ENCODE measurements at places on chromosomes 13 and 19.

DNA sequence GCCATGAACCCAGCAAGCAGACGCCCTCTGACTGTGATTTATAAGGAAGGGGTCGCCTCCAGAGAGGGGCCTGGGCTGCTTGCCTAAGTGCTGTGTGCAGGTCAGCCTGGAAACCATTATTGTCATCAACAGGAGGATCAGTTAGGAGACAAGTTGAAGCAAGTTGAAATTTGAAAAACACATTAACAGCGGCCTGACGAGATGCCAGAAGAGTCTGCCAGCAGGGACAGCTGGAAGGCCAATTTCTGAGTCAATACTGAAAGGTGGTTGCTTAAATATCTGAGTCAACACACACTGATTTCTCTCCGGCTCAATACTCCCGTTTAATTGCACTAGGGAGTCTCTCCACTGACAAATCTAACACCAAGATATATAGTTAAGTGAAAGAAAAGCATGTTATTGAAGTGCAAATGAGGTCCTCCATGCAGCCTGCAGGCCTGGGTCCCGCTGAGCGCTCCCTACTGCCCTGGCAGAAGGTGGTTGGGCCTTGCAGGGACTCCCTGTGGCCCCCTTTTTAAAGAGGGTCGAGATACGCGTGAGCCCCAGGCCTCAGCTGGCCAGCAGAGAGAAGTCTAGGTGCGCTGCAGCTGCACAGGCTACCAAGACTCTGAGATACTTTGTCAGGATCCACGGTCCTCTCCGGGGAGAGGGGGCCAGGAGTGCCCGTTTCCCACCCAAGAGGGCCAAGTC, 91.1 kb downstream of the RNASEH2B start:
- DNase-seq, result no peak

- DNase-seq, result no peak
These were observed 587 bp downstream of the S1PR4 start for GRCh38 chr19:3178973-3179738.

DNA sequence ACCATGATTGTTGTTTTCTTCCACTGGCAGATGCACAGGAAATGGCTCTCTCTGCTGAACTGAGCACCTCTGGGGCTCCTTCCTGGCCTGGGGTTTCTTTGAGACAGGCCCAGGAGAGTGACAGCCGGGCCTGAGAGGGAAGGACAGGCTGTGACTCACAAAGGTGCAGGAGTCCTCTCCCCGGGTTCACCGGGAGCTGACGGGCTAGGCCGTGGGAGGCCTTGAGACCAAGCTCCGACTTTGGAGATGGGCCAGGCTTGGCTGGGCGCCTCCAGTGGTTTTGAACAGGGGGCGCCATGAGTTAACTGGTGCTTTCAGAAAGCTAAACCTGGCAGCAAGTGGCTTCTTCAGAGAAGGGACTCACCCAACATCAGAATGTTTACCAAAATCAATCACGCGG, 143.4 kb downstream of the URI1 start:
- DNase-seq, result no peak

GRCh38 chr13:42486711-42487198, 87.2 kb upstream of the TNFSF11 start:
- DNase-seq, result no peak

DNA sequence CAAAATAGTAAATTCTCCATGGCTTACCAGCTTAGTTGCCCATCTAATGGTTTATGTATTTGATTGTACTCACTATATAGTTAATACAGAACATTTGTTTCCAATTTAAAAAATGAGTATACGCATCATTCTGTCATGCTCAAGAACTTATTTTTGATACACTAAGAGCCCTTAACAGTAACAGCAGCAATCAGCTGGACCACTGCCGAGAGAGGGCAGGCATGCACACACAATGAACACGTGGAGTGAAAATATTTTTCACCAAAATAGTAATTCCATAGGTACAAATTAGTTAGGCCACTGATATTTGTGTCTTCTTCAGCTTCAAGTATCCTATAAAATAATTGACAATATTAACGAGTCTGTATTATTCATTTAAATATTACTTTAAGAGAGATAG, 109.9 kb downstream of the KLF12 start:
- no peak for DNase-seq

DNA sequence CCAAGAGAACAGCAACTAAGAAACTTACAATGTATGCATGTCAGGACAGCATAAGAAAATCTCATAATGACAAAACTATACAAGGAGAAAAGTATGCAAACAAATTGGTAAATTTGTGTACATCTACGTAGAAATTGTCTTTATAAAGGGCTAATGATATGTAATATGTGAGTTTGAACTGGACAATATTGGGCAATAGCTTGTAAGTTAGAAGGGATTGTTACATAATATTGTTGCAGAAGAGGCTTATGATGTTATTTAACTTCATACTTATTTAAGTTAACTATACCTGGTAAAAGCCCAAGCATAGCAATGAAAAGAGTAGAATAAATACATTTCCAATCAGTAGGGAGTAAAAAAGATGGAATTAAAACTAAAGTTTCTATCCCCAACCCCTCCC, 134.0 kb downstream of the MAB21L1 start:
- DNase-seq, result no peak

DNA sequence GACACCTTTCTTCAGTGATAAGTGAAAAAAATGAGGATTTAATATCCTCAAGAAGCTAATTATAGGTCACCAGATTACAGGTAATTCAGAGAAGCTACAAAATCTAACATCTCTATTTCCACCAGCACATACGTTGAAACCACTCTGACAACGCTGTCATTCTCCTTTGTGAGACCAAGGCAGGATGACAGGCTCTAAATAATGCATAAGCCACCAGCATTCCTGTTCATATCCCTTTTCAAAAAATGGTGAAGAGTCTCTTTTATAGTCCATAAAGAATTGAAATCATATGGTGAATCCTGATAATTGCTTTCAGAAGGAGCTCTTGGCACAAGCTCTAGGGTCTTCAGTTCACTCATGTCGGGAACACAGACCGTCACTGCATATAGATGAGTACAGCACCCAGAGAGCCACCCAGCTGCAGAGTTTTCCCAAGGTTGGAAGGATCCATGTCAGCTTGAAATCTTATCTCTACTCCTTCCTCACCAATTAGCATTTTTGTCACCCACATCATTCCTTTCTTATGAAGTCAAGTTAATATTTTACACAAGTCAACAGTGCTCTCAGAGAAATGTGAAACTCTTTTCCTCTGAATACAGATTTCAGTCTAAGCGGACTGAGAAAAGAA, 431.4 kb downstream of the TBC1D4 start:
- DNase-seq, result no peak

DNA sequence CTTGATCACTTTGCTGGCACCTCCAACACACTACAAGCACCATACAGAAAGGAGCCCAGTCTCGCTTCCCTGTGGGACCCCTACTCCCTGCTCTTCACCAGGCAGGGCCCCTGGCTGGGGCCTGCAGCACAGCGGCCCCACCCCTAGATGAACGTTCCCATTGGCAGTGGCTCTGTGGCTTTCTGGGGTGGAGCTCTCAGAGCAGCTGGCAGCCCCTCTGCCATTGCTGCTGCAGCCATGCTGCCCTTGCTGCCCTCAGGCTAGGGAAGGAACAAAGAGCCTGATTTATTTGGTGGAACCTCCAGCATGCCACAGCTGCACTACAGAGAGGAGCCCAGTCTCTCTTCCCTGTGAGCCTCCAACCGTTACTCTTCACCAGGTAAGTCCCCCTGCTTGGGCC, 5.8 kb downstream of the SIGLEC6 start:
- DNase-seq, result no peak

DNA sequence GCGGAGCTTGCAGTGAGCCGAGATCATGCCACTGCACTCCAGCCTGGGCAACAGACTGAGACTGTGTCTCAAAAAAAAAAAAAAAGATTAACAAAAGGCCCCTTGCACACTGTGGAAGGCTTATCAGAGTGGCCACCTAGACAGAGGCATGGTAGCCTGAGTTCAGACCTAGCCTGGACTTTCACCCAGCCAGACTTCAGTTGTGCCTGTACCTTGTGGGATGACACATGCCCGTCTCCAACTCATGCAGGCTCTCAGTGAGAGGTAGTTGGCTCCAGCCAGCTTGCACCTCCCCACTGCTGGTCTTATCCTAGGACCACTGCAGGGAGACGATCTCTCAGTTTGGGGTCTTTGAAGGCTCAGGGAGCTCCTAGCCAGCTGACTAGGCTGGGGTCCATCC, 52.2 kb downstream of the GATAD2A start:
- DNase-seq, result no peak

- DNase-seq, result no peak
These were observed 16.8 kb upstream of the CPB2 start for GRCh38 chr13:46121597-46122163.

DNA sequence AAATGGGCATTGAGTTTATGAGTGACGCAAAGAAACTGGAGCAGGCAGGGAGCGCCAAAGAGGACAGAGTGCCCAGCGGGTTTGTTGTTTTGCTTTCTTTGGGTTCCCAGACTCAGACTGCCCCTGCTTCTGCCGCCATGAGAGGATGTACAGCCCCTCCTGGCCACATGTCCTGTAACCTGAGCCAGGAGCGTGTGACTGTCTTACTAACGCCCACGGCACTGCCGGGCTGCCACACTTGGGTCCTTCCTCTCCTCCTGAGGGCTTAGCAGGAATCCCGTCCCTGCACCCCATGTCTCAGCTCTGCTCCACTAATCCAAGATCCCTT, 80.5 kb downstream of the GPR12 start:
- no peak for DNase-seq

- no peak for DNase-seq
These were observed 14.9 kb downstream of the KLHL26 start for GRCh38 chr19:18651733-18652132.

DNA sequence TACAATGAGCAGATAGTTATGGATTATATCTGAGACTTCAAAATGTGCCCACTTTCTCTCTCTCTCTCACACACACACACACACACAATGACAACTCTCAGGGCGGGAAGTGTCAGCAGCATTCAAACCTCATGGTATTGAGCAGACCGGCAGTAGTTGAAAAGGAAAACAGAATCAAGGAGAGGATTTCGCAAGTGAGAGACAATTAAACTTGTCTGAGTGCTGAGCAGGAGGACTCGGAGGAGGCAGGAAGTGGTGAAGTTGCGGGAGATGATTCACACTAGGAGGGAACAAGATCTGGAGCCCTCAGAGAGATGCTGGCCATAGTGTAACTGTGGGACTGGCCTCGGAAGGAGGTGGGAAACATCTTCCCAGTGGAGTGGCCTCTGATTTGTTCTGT, 353.1 kb downstream of the EFNB2 start:
- DNase-seq, result no peak

DNA sequence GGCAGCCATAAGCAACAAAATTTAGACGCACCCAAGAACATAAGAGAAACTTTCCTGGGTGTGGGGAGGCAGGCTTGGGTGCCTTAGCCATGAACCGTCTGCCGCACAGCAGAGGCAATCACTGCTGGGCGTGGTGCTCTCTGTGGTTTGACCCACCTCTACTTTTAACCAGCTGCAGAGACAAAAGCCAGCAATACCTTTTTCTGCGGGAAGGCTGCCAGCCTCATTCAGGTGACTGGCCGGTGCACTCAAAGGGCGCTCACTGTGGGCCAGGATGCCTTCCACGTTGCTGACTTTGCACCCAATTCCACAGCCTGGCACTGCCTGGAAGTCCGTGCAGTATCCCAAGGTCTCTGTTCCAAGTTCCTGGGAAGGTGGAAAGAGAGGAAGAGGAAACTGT, 69.1 kb downstream of the ATP7B start:
- no peak for DNase-seq

DNA sequence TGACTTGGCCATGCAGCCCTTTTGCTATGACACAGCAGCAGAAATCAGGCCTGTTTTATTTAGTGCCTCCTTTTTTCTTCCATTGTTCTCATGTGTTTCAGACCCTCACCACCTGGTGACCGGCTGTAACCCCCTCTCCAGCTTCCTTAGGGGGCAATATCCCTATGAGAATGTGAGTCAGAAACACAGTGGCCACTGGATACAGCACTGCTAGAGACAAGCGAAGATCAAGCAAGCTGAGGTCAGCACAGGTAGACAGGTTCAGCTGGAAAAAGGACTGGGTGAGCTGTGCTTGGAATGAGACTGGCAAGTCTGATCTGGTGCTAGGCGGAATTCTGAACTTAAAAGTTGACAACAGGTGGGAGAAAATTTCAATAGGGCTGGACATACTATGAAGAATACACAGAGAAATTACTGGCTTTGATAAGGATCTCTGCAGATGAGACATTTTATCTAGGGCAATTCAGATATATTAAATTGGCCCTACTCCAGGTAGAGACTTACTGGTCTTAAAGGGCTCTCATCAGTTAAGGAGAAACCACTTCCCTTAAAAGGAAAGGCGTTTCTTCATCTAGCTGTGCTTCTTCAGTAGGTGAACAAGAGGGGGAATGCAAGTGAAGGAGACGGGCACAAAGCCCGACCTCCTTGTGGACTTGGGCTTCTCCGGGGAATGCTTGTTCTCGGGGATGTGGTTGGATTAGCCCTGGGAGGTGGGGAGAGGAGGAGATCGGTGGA, 83.3 kb downstream of the ERCC5 start:
- DNase-seq, result no peak

GRCh38 chr13:77752512-77753069, 55.1 kb downstream of the SLAIN1 start:
- DNase-seq, result no peak

- DNase-seq, result no peak
These were observed 58.3 kb upstream of the CLDN10 start for GRCh38 chr13:95494082-95494681.

- DNase-seq, result no peak
These were observed 67.1 kb downstream of the STARD13 start for GRCh38 chr13:33218426-33218825.

All from stimulated activated CD4-positive, alpha-beta T cell treated with anti-CD3 and anti-CD28 coated beads, Interleukin-4, amount 100 ng/mL, for 4 hours (primary cell).